ENCODE measurements at places on chromosomes 7 and 10.
A peak's percentile ranks its signal among the peaks of the same experiment; 100 is the strongest.

DNA sequence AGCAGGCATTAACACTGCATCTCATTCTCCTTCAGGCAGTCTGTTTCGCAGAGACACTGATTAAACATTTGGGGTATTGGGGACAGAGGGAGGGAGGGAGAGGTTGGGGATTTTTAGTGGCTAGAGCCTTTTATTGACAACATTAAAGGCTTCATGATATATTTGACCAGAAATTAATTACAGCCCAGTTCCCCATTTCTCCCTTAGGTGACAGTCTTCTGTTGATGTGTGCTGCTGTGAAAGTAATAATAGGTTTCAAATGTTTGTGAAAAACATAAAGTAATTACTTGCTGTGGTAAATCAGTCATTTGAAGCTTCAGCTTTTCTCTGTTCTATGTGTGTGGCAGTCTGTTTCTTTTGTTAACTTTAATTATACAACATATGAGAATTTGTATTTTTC lies 105.3 kb upstream of the LRGUK start:
- DNase-seq: no peak

- DNase-seq: no peak
Observed at GRCh38 chr7:13288516-13288915, 601.1 kb downstream of the ARL4A start.

DNA sequence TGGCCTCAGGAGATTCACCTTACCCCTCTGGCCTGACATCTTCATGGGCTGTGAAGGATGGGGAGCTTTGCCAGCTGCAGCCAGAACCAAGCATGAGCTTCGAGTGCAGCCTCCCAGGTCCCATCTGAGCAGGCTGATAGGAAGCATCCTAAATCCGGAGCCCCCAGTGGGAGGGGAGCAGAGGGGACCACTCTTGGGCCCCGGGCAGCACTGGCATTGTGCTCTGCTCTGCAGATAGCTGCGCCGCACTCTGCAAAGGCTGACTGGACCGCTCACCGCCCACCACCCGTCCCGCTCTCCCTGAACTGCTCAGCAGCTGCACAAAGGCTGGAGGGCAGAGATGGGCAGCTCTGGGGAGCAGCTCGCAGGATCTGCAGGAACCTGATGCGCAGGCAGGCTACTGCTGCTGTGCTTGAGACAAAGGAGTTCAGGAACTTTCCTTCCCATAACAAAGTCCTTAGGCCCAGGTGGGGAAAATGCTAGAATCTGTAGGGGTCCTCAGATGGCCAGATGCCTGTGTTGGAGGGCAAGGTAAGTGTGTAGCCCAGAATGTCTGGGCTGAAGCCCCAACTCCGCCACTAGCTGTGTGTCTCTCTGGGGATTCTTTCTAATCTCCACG lies 51.8 kb downstream of the ARHGAP22 start:
- DNase-seq: peak; percentile 26

- no peak for DNase-seq
Observed at GRCh38 chr10:92502296-92502808, 71.5 kb downstream of the IDE start.

- DNase-seq: peak; percentile 66
Observed at GRCh38 chr10:24951201-24952142, 934 bp downstream of the PRTFDC1 start.

DNA sequence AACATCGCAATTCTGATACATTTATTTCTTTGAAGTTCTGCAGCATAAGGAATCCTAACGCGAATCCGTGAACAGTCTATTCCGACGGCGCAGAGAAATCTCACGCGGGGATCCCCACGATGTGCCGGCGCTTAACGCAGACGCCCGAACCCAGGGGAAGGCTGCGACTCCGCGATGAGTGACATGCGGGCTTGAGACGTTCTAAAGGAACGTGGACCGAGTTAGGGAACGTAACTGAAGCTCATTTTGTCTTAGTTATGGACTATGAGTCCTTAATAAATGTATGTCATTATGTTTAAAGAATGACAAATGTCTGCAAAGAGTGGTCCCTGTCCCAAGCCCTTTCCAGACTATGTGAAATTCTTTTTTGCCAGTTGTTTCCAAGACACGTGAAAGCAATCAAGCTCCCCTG lies 995 bp upstream of the PARD3 start:
- no peak for DNase-seq

DNA sequence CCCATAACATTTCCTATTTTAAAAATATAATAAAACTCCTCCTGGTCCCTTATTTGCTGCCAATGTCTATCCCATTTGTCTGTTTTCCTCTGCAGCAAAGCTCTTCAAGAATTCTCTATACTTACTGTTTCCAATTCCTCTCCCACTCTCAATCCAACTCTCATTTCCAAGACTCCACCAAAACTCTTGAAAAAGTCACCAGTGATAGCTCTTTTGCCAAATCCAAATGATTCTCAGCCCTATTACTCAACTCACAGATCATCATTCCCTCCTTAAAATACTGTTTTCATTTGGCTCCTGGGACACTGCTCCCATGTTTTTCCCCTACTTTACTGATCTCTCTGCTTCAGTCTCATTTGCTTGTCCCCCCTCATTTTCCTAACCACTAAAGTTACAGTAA lies 139.4 kb downstream of the HIBADH start:
- DNase-seq: no peak

GRCh38 chr7:140977741-140978140 lies 37.0 kb downstream of the MRPS33 start:
- no peak for DNase-seq

GRCh38 chr10:89783406-89783805 lies 82.0 kb downstream of the KIF20B start:
- no peak for DNase-seq

- no peak for DNase-seq
Observed at GRCh38 chr7:29955075-29955792, 34.4 kb downstream of the SCRN1 start.

GRCh38 chr10:31686599-31686998 lies 242.0 kb downstream of the ARHGAP12 start:
- DNase-seq: no peak

- no peak for DNase-seq
Observed at GRCh38 chr10:60733517-60733822, 44.8 kb upstream of the CDK1 start.

DNA sequence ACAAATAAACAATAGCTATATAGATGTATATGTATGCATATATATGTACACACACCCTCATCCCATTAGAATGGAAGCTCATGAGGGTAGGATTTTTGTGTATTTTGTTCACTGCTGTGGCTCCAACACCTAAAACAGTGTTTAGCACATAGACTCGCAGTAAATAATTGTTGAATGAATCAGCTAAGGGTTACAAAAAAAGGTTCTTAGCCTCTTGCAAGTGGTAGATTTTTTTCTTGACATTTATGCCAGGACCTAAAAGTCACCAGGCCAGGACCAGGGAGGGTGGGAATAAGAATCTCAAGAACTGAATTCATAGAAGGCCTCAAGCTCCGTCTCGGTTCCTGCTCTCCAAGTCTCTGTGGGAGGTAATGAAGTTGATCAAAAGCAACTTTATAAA lies 82.5 kb upstream of the CAPZA2 start:
- DNase-seq: no peak

DNA sequence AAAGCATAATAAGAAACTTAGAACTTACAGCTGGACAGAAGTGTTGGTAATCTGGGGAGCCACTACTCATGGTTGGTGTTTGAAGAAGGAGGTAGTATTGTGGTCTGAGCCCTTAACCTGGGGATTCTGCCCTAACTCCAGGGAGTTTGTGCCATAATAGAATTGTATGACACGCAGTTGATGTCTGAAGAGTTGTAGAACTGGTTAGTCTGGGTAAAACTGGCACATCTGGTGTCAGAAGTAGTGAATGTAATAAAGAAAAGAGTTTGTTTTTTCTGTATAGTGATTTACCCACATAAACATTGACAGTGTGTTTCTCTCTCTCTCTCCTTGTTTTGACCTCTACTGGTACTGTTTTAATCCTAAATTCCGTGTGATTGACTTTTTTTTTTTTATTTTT lies 448.1 kb upstream of the SEMA3D start:
- DNase-seq: no peak

DNA sequence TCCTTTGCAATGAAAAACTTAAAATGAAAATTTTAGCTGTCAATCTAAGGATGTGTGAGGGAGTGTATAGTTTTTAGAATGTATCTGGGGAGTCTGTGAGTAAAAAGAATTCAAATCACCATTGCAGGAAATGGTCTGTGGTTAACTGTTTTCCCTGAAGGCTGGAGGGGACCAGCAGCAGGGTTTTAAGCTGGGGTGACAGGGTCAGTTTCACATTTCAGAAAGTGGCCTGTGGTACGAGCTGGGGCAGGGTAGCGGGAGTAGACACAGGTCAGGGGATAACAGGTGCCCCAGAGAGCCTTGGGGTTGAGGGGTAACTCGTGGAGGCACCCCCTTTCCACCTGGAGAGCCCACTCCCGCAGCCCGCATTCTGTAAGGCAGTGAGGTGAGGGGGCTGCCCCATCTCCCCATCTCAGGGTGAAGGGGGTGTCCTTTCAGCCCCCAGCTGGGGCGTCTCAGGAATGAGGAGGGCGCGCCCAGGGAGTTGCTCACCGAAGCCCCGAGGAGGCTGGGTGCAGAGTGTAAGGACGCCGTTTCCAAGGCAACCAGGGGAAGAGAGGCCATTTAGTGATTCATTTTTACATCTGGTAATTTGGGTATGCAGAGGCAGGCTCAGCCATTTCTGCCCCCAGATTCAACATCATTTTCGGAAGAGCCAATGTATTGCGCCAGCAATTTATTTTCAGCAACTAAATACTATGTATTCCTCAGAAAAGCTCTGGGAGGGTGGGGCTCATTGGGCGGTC lies 168.9 kb downstream of the SLIT1 start:
- peak; percentile 75 for DNase-seq

DNA sequence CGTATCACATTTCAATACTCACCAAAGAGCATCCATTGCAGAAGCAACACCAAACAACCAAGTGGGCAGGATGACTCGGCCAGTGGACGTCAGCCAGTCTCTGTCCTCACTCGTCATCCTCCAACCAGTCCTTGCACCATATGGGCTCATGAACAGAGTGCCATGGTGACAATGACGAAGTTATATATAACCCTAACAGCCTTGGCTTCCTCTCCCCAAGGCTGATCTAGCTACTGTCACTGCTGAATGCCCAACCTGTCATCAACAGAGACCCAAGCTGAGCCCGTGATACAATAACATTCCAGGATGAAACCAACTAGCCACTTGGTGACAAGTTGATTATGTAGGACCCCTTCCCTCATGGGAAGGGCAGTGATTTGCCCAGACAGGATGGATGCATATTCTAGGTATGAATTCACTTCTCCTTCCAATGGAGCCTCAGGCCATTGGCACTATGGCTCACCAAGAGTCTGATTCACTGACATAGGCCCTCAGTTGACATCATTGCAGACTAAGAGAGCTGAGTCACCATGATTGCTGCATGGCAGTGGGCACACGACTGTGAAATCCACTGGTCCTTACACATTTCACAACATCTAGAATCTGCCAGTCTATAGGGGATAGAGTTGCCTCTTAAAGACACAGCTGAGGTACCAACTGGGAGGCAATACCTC lies 26.3 kb upstream of the PPIF start:
- DNase-seq: no peak

DNA sequence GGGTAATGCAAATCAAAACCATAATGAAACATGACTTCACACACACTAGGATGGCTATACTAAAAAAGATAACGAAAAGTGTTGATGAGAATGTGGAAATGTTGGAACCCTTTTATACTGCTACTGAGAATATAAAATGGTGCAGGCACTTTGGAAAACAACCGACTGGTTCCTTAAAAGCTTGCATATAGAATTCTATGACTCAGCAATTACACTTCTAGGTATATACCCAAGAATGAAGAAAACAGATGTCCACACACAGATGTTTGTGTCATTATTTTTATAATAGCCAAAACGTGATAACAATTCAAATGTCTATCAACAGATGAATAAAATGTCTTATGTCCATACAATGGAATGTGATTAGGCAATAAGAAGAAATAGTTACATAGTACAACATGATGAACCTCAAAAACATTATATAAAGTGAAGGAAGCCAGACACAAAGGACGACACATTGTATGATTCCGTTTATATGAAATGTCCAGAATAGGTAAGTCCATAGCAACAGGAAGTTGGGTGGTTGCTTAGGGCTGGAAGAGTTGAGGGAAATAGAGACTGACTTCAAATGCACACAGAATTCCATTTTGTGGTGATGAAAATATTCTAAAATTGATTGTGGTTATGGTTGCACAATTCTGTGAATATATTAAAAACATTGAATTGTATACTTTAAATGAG lies 148.3 kb upstream of the PHYHIPL start:
- DNase-seq: no peak

DNA sequence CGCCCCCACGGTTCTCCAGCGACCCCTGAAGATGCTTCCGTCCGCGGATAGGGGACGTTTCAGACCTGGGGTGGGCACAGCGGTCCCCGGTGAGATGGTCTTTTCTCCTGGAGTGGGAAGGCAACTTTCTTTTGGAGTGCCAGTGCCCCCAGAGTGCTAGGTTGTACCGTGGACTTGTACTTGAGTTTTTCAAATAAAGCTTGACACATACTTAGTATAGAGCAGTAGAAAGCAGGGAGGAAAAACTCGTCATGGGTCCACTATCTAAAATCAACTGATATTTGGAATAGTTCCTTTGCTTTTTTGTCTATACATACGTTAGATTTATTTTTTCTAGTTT lies 28.4 kb downstream of the RBM20 start:
- DNase-seq: no peak

- DNase-seq: no peak
Observed at GRCh38 chr7:55553024-55553345, 19.3 kb downstream of the VOPP1 start.

DNA sequence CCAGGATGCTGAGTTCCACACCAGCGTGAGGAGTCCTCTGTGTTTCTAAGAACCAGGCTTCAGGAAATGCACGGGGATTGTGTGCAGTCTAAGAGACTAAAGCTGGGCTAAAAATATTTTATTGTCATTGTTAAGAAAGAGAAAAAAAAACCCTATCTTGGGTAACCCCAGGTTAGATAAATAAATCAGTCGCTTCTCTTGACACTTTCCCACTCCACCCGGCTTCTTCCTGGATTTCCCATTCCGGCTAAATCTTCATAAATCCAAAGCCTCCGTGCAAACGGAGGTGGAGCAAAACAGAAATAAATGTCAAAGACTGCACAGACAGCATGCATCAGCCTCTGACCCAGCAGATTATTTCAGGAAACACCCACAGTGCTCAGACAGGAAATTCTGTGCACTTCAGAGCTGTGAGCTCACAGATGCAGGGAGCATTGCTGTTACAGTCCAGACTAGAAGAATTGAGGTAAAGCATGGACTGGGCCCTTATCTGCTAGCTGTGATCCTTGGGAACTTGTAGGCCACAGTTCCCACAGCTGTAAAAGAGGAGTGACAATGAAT lies 44.8 kb upstream of the GRID1 start:
- peak; percentile 69 for DNase-seq

DNA sequence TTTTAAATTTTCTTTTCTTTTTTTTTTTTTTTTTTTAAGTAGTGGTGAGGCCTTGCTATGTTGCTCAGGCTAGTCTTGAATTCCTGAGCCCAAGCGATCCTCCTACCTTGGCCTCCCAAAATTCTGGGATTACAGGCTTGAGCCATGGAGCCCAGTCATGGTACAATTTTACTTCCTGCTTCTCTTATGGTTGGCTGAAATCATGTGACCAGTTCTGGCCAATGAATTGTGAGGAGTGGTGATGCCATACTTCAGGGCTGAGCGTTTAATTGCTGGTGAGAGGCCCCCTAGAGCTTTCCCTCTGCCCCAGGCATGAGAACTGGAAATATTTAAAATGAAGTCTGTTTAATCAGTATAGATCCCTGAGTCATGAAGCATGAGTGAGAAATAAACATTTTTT lies 22.2 kb upstream of the BAIAP2L1 start:
- no peak for DNase-seq
